ENCODE measurements at places on chromosomes 6 and 20.

DNA sequence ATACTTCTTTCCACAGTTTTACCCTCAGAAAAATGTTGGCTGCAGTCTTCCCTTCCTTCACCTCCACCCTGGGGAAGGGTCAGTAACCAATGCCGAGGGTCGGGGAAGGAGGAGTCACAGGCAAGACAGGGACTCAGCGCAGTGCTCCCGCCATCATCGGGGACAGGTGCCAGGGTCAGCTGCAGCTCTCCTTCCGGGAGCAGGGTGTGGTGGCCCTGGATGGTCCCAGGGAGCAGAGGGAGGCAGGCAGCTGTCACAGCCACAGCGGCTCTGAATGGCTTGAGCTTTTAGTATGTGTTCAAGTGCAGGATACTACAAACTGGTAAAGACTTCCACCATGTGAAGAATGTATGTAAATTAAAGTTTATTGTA is 26.0 kb upstream of the PI16 start:
- no peak for DNase-seq

GRCh38 chr20:44159125-44159524 is 27.9 kb downstream of the JPH2 start:
- DNase-seq: no peak

- peak; percentile 77 for DNase-seq
Observed at GRCh38 chr20:63873477-63873971, 8.5 kb downstream of the TPD52L2 start.

DNA sequence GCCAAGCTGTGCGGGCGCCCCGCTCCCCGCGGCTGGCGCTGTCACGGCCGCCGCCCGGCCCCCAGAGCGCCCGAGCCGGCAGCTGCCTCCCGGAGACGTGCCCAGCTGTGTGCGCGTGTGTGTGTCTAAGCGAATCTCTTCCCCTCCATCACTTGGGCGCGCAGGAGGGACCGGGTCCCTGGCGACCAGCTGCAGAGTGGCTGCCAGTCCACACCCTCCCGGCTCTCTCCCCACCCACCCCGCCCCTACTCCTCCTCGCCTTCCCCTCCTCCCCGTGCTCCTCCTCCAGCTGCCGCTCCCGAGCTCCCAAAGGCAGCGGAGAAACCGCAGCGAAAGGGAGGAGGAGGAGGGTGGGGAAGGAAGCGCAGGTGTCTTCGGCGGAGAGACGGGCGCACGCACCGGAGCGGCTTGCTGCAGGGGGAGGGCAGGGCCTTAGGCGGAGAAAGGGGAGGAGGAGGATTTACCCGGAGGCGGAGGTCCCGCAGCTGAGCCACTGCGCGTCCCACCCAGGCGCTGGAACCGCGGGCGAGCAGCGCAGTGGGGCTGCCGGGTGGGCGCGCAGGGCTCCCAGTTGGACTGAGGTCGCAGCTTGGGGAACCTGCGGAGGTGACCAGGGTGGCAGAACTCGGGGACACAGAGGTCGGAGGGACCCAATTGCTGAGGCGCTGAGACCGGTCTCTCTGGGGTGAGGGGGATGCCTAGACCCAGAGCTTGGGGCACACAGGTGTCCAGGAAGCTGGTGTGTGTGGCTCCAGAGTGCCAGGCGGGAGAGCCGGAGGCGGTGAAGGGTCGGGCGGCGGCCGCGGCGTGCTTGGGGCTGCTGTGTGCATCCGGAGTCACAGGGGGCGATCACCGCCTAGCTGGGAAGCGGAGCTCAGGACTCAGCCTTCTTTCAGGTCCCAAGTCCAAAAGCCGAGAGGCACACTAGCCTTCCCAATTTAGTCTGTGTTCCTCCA is at the start of gene HS3ST5:
HS3ST5 (minus strand) TSS at position 198 of the 956 bp plus-strand sequence. CDS start 280,178 bp downstream, outside the sequence.
- no peak for DNase-seq

DNA sequence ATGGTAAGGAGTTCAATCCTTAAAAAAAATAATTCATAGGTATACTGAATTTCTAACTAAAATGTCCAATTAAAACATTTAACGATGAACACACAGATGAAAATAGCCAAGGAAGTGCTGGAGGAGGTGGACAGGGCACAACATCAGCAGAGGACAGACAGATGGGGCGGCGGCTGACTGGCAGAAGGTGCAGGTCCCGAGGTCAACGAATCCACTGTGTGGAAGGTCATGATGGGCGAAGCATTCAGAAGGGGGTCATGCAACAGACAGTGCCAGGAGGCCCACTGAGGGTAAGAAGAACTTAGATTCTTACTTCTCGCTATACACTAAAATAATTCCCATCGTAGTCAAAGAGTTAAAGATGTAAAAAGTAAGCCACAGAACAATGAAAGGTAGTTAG is 34.2 kb upstream of the FRMD1 start:
- DNase-seq: no peak

DNA sequence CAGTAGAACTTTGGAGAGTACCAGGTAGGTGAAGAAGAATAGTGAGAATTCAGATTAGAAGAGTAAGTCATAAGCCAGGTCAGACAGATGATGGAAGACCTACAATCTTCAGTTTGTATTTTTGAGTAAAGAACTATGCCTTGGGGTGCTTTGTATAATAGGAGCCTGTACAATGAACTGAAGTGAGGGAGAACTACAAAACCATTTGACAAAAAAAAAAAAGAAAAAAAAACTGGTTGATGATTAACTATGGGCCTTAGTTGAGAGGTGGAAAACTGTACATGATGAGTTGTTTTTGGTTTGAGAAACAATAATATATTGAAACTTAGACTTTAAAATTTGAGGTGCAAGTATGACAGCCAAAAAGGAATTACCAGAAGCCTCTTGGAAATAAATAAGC is 25.7 kb downstream of the VTA1 start:
- DNase-seq: no peak

- DNase-seq: no peak
Observed at GRCh38 chr20:42442716-42443115, 747.0 kb downstream of the PTPRT start.

DNA sequence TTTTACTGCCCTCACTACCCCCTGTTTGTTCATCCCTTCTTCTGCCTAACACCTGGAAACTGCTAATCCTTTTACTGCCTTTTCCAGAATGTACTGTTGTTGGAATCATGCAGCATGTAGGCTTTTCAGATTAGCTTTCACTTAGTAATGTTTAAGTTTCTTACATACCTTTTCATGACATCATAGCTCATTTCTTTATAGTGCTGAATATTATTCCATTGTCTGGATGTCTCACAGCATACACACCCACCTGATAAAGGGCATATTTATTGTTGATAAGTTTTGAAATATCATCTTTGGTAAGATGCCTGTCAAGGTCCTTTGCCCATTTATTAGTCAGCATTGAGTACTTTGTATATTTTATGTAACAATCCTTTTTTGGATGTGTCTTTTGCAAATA is 588.2 kb upstream of the NRSN1 start:
- no peak for DNase-seq

Data from ascending aorta (tissue), 2 donors.